Posterior vena cava (tissue), 2 donors: ENCODE measurements at places on chromosomes 11 and 22.

- no peak for DNase-seq
Measured at GRCh38 chr11:24249921-24250320, 246.9 kb upstream of the LUZP2 start.

DNA sequence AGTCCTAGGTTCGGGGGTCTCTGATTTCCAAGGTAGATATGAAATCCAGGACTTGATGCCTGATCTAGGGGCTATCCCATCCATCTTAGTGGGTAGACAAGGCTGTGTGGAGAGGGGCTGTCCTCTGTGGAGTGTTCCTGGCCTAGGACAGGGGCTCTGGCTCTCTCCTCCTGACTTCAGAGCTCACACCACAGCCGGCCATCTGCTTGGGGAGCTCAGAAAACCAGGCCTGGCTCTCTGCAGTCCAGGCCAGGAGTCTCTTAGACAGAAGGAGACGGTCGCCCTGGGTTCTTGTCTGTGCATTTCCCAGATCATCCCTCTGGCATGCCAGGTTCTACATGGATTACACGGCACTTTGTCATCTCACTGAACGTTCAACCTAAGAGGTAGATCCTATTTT, 17.9 kb downstream of the TUB start:
- DNase-seq, result no peak

DNA sequence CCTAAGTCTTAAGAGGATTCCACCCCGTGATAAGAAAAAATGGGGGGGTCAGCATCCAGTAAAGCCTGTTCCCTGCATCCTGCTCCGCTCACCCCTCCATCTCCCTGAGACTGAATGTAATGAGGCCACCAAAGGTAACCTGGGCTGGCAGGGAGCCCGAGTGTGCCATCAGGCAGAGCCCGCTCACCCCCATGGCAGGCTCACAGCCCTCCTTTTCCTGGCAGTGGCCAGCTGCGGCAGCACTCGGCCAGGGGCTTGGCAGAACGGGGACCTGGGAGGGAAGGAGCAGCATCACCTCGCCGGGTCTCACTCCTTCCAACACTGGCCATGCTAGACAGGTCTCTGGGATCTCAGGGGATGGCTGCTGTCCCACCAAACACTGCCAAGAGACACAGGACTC, 64.4 kb downstream of the PRDM11 start:
- DNase-seq, result peak; percentile 65

DNA sequence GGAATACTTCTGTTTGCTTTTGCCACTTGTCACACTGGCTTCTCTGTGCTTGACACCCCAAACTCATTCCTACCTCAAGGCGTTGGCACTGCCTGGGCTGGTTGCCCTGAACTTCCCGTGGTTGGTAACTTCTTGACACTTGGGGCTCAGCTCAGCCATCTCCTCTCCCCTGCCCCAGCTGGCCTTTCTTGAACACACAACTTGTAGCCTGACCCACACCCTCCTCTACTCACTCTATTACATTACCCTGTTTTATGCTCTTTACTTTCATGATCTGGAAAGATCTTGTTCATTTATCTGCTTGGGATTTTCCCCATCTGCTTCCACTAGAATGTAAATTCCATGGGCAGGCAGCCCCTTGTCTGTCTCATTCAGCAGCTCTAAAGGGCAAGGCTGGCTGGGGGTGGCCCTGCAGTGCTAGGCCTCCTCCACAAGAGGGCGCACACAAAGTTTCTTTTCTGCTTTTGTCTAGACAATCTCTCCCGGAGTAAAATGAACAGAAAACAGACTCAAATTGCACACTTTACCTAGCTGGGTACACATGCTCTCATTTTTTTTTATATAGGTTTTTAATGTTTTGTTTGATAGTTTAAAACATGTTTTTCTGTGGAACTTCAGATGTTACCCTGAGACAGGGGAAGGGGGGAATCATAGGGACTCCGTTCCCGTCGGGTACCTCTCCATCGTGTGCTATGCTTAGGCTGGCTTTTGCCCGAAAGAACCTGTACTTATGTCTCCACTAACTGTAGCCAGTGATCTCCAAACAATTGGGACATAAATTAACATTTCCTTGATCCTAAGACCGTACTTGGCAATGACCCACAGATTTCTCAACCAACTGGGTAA, 16.4 kb upstream of the MRGPRX2 start:
- DNase-seq, result peak; percentile 84

DNA sequence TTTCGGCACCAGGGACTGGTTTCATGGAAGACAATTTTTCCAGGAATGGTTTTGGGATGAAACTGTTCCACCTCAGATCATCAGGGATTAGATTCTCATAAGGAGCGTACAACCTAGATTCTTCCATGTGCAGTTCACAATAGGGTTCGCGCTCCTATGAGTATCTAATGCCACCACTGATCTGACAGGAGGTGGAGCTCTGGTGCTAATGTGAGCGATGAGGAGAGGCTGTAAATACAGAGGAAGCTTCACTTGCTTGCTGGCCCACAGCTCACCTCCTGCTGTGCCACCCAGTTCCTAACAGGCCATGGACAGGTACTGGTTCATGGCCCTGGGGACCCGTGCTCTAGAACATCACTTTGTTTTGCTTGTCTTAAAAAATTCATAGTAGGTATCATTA, 41.8 kb upstream of the AMPD3 start:
- DNase-seq, result no peak
